ENCODE measurements at places on chromosomes 2 and 18.

DNA sequence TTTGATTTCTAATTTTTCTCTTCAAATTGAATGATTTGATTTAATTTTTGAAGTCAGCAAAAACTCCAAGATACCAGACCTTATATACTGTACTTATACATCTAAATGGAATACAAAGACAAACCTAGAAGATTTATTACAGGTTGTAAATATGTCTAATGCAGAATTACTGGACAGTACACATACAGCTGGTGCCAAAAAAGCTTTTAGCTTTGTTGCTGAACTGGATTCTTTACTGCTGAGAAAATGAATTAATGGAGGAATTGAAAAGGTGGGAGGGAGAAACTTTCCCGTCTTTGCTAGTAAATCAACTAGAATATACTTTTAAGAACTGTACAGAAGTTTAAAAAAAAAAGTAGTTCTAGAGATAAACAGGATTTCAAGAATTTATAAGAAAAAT lies 17.5 kb downstream of the C1D start:
- no peak for DNase-seq

- DNase-seq: no peak
These were observed 1523.7 kb upstream of the ACVR2A start for GRCh38 chr2:146321175-146321574.

DNA sequence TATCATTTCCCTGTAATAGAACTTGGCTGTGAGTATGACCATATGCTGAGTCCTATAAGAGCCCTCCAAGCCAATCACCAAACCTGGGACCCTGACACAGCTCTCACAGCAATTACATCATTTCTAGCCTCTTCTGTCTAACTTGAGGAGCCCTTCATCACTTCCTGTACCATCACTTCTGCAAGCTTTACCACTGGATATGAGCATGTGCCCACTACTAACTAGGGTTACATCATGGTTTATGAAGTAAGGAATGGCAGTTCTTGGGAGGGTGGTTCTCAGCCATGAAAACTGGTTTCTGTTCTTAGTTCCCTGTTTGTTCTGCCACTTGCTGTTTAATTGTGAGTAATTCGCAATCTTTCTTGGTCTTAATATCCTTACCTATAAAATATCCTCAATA lies 31.0 kb upstream of the EPB41L3 start:
- no peak for DNase-seq

GRCh38 chr18:24488824-24489493 lies 28.5 kb downstream of the HRH4 start:
- DNase-seq: peak; percentile 3

GRCh38 chr2:134527381-134527780 lies 191.4 kb downstream of the TMEM163 start:
- DNase-seq: no peak

DNA sequence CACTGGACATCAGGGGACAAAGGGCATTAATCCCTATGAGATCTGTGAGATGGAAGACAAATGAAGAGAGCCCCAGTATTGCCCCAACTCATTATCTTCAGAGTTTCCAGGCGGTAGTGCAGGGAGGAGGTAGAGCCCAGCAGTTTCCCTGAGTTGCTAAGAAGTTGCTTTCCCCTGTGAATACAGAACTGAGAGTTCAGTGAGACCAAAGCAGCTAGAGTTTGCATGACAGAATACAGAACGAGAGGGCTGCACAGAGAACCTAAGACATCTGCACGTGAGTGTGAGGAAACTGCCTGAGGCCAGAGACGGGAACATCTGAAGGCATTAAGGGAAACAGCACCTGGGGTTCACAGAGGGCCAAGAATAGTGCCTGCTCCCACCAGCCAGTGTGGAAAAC lies 18.1 kb upstream of the PGAP1 start:
- DNase-seq: no peak

DNA sequence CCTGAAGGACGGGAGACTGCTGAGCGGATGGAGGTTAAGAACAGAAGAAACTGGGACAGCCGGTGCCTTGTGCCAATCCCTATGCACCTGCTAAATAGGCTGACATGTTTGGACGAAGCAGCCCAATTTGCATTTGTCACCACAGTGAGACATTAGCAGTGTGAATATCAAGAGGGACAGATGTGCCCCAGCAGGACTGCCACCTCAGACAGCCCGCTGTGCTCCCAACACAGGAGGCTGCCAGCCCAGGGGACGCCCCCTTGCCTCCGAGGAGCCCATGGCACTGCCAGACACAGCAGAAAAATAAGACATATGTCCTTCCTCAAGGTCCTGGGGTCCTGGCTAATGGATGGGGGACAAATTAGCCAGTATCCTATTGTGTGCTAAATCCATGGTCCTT lies 306.7 kb upstream of the POU3F3 start:
- no peak for DNase-seq

GRCh38 chr2:200787351-200788120 lies 24.2 kb upstream of the BZW1 start:
- peak; percentile 6 for DNase-seq

GRCh38 chr2:231037202-231037730 lies at the start of gene C2orf72:
C2orf72 (plus strand) TSS chr2:231037523; CDS start chr2:231037566, 43 bp downstream.
- no peak for DNase-seq

- DNase-seq: no peak
These were observed 16.0 kb upstream of the CHRNA1 start for GRCh38 chr2:174780191-174780840.

Measured in NCI-H526 treated with DMSO at 0.1 percent for 48 hours (cell line).